Activated CD4-positive, alpha-beta T cell treated with anti-CD3 and anti-CD28 coated beads, Interleukin-2, Interleukin-4, amounts not matched to agents 100 ng/mL and 50 ng/mL, durations not matched to agents 16 hours and 8 hours (primary cell): ENCODE measurements at places on chromosomes 3 and 15.
A peak's percentile ranks its signal among the peaks of the same experiment; 100 is the strongest.

DNA sequence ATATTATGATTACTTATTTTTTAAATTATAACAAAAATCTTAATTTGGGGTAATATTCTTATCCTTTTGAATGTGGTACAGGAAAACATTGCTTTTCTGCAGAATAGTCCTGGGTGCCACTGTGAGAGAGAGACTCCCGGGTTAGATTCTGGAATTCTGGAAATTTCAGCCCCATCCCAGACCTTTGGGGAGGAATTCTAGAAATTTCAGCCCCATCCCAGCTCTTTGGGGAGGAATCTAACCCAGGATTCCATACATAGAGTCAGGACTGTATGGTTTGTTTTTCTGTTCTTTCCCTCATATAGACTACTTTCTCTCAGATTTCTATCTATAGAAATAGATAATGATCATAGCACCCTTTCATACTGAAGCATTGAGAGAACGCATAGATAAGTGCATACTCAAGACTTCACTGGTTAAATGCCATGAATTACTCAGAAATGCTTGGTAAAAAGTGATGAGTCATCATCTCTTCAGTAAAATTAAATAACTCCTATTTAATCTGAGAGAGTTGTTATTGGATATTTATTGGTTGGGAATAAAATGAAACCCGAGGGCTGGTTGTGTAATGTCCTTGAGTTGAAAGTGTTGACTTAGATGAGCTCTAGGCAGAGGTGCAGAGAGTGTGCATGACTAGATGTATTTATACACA is 8.3 kb downstream of the EIF2AK4 start:
- DNase-seq, result no peak

DNA sequence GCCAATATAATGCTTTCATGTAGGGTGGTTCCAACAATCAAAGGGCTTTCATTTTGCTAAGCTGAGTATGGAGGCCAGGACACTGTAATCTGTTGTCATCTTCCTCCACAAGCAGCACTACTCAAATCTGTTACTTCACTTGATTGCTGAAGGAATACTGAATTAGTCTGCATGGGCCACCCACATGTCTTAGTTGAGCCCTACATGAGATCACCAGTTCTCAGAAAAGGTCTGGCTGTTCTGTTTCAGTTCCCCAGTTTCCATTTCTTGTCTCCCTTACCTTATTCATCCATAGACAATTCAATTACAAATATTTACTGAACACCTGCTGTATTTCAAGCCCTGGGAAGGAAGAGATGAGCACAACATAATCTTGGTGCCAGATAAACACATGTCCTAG is 119.2 kb downstream of the FHIT start:
- DNase-seq, result no peak

DNA sequence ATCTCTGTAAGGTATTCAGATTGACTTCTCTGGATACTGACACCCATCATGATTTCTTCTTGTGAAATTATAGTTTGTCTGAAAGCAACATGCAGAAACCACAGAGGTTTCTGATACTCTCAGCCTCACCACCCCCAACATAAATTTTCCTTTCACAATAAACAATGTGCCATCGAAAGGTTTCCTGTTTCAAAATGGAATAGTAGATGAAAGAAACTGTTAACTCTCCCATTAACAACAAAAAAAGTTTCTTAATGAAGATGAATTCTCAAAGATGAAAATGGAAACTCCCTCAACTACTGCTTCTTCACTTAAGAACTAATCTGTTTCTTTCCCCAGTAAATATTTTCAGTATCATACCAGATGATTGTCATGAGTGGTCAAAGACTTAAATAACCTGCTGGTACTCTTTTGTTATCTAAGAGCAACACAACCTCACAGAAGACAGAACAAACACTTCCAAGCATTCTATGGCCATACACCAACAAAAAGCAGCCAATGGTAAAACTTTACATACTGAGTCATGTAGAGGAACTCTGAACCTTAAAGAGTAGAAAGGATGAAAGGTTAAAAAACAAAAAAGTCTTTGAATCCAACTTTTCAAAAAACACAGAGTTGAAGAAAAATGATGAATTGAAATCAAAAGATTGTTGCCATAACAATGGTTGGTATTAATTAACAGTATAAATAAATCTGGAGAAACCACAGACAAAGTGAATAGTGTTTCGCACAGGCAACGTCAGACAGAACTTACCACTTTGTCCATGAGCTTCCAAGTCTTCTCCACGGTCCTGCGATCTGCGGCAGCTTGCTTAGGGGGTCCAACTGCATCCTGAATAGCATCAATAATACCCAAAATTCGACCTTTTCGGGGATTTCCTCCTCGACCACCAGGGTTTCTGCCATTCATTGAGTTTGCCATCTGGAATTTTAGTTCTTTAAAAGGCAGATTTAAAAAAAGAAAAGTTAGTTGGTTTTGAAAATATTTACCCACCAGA is 1.9 kb downstream of the CBLB start:
- peak; percentile 78 for DNase-seq

- DNase-seq, result no peak
Observed at GRCh38 chr3:172709774-172710663, 848 bp downstream of the NCEH1 start.

DNA sequence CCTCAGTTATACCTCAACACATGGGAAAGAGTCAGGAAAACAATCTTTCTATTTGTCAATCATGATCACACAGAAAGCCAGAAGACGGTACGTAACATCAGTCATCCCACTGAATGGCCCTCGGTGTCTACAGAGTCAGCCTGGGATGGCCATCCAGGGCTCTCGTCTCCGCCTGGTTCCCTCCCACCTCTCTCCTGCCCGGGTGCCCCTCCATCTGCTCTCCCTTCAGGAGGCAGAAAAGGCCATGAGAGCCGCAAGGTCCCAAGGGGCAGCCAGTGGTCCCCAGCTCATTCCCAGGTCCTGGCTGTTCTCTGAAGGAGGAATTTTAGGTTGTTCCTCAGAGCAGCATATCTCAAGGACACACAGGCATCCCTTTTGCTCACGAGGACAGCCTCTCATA is 4.4 kb upstream of the LRRC15 start:
- DNase-seq, result no peak

- DNase-seq, result no peak
Observed at GRCh38 chr3:119930286-119930685, 148.4 kb downstream of the NR1I2 start.

- DNase-seq, result no peak
Observed at GRCh38 chr15:48451241-48451640, 120.0 kb downstream of the DUT start.

DNA sequence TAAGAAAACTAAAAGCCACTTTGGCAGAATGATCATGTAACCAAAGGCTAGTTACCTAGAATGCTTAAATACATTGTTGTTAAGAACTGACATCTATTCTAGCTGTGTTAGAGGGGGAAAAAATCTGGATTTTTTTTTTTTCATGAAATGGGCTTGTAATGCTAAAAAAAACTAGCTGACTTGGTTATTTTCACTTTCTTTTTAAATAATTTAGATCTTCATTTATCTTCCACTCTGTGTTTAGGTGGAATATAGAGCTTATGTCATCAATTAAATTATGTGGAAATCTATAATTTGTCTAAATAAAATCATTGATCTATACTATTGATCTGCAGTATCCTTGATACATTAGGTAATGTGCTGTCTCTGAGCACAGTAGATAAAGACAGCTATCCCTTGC is 217.4 kb downstream of the TCF12 start:
- no peak for DNase-seq

DNA sequence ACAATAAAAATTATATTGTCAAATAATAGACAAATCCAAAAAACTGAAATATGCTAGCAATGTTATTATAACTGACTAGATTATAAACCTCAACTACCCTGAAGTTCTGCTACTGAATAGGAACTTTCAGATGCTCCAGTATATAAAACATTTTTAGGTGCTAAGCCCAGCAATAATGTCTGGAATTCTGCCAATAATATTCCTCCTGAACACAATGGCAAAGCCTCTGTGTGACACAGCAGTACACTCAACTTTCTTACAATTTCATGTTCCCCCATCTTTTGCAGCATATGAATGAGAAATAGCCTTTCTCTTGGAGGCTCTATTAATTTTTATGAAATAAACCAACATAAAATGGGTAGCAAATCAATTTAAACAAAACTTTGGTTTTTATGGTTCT is 29.5 kb downstream of the ATOSA start:
- no peak for DNase-seq

GRCh38 chr3:109430911-109431563 is 93.7 kb upstream of the DPPA4 start:
- no peak for DNase-seq

GRCh38 chr3:148757238-148758215 is 59.8 kb downstream of the AGTR1 start:
- DNase-seq, result no peak

GRCh38 chr3:9862391-9863057 is 17.5 kb downstream of the CIDEC start:
- DNase-seq, result no peak

DNA sequence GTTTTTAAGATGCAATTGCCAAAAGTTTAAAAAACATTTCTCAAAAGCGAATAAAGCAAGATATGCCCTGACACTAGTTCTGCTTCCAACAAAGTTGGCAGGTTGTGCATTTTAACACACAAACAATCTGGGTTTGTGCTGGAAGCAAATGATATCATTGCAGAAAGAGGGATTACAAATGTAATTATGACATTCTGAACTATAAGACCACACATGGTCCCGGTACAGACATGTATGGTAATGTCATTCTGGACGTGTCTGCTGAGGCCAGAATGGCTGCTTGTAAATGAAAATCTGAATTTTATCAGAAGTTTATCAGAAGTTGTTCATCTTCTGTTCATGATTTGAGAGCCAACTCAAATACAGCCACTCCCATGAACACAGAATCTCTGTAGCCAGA is 10.7 kb downstream of the TMC3 start:
- DNase-seq, result no peak

DNA sequence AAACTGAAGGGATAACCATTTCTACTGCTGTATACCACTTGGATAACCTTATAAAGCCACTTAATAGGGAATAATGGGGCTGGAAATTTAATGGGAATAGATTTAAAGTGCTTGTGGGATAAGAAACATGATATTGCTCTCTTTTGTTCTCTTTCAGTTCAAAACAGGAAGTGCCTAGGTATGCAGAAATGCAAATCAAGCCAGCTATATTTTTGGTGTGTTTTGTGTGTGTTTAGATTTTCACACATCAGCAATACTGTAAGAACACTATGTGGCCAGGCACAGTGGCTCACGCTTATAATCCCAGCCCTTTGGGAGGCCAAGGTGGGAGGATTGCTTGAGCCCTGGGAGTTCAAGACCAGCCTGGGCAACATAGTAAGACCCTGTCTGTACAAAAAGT is 442.3 kb upstream of the TPRG1 start:
- no peak for DNase-seq

GRCh38 chr3:78872195-78872594 is 895.6 kb downstream of the ROBO1 start:
- DNase-seq, result no peak

GRCh38 chr15:28932361-28932760 is 46.6 kb downstream of the APBA2 start:
- DNase-seq, result no peak

- DNase-seq, result no peak
Observed at GRCh38 chr15:100154338-100154737, 187.4 kb downstream of the ADAMTS17 start.

GRCh38 chr3:95333826-95334225 is 1271.0 kb downstream of the NSUN3 start:
- no peak for DNase-seq

GRCh38 chr3:160099834-160100233 is 111.2 kb downstream of the IL12A start:
- no peak for DNase-seq

- no peak for DNase-seq
Observed at GRCh38 chr15:43242616-43243015, 21.8 kb upstream of the EPB42 start.

GRCh38 chr3:11363715-11364114 is 91.5 kb downstream of the ATG7 start:
- DNase-seq, result peak; percentile 56

GRCh38 chr15:63772520-63772919 is 61.2 kb downstream of the HERC1 start:
- DNase-seq, result no peak

DNA sequence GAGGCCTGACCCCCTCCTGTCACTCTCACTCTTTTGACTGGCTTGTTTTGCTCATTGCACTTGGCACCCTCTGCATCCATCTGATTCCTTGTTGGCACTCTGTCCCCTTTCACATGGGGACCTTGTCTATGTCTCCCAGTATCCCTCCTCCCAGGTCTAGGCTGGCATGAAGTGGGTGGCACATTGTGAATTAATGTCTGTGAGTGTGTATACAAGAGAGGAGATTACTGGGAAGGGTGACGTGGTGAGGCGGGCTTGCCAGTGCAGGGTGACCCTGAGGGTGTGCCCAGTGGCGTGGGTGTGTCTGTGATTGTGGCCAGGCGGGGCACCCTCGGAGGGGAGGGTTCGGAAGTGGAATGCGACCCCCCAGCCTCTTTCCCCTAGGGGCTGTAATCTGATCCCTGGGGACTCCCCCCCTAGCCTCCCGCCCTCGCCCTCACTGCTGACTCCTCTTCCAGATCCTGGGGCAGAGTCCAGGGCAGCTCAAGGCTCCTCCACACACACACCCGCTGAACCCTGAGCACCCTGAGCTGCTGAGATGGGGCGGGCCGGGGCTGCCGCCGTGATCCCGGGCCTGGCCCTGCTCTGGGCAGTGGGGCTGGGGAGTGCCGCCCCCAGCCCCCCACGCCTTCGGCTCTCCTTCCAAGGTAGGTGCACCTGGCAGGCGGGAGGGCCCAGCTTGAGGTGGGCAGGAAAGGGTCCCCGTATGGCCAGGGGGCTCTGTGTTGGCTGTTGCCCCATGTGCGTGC is at the start of gene SEMA3B:
TSS of gene SEMA3B (plus strand) at position 445 of the 749 bp plus-strand sequence. CDS start at position 539, 94 bp downstream.
- no peak for DNase-seq

GRCh38 chr3:45546716-45547701 is 47.5 kb upstream of the LIMD1 start:
- DNase-seq, result peak; percentile 38

- DNase-seq, result no peak
Observed at GRCh38 chr3:154779571-154779970, 300.5 kb upstream of the MME start.

DNA sequence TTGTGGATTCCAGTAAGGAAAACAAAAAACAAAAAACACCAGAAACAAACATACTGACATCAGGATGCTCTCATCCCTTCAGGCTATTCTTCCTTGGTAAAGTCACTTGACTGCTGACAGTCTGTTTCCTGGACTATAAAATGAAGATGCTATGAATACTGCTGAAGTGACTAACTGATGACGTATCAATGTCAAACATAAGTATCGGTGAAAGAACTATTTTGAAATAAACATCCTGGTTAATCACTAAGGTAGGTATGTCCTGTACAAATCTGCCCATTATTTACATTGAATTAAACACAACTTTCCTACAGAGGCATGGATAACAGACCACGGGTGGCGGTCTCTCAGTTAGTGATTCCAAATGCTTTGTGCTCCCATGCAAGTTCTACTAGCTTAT is 45.9 kb downstream of the CHAC1 start:
- no peak for DNase-seq

- no peak for DNase-seq
Observed at GRCh38 chr3:143352850-143353550, 233.4 kb downstream of the CHST2 start.
